ENCODE measurements at places on chromosomes 3 and 15. TPM values are rescaled to one million over a fixed set of nuclear protein-coding genes. Genes with fewer than 3 reads are reported as not detected.

GOLGA8T gene
- total RNA-seq, result 0.19 TPM

UBP1 gene
- total RNA-seq, result 57.0 TPM

TMED3 gene
- total RNA-seq, result 208 TPM

EXD1 gene
- not detected for total RNA-seq

SAXO2 gene
- total RNA-seq, result 5.8 TPM
